ENCODE measurements at places on chromosomes 2 and 18.

GRCh38 chr2:28583899-28584553 lies 88.2 kb downstream of the PLB1 start:
- peak; percentile 84 for DNase-seq

DNA sequence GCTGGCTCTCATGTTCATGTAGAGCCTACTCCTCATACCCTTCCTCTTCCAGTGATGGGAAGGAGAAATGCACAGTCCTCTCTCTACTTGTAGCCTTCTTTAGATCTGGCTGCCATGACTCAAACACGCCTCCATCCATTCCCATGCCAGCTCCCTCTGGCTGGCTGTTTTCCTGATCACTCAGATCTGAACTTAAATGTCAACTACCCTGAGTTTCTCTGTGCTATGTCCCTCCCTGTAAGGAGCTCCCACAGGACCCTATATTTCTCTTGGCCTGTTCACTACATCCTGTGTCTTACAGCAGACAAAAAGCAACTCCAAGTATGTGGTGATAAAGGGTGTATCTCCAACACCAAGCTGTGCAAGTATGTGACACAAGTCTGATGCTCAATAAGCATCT lies 152.4 kb downstream of the TCF4 start:
- no peak for DNase-seq

GRCh38 chr2:218816561-218817011 lies 15.0 kb downstream of the PRKAG3 start:
- no peak for DNase-seq

DNA sequence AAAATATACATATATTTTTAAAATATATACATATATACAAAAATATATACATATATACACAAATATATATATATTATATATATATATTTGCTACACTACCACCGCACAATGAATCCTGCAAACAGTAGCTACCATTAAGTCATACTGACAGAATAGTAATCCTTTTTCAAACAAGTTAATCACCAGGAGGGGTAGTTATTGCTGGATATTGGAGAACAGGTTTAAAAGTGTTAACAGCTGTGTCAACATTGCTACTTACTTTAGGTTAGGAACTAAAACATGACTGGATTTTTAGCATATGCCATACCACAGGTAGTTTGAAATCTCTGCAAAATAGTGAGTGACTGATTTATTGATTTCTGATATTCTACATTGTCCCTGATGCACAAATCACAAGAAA lies 529.1 kb upstream of the CDH7 start:
- no peak for DNase-seq

- DNase-seq: no peak
Observed at GRCh38 chr2:36733215-36733614, 36.7 kb downstream of the VIT start.

DNA sequence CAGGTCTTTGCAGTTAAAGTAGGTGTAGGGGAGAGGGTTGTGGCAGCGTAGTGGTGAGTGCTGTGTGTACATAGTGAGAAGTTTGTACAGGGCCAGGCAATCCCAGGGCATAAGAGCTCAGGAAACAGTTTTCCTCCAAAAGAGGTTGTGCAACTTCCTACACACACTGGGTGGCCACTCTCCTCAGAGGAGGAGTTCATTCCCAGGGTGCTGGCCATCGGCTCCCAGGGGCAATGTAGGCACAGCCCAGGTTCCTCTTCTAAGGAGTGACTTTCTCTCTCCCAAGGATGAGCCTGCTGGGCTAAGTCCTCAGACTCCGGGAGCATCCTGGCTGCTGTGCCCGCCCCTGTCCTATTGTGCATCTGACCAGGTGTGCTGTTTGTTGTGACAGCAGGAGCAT lies 3.0 kb downstream of the ACOXL start:
- DNase-seq: no peak

GRCh38 chr18:50135903-50136302 lies 59.0 kb downstream of the MYO5B start:
- no peak for DNase-seq

GRCh38 chr2:170917219-170917913 lies 11.7 kb upstream of the GORASP2 start:
- no peak for DNase-seq

GRCh38 chr2:23776021-23776420 lies 150.9 kb downstream of the ATAD2B start:
- DNase-seq: no peak

DNA sequence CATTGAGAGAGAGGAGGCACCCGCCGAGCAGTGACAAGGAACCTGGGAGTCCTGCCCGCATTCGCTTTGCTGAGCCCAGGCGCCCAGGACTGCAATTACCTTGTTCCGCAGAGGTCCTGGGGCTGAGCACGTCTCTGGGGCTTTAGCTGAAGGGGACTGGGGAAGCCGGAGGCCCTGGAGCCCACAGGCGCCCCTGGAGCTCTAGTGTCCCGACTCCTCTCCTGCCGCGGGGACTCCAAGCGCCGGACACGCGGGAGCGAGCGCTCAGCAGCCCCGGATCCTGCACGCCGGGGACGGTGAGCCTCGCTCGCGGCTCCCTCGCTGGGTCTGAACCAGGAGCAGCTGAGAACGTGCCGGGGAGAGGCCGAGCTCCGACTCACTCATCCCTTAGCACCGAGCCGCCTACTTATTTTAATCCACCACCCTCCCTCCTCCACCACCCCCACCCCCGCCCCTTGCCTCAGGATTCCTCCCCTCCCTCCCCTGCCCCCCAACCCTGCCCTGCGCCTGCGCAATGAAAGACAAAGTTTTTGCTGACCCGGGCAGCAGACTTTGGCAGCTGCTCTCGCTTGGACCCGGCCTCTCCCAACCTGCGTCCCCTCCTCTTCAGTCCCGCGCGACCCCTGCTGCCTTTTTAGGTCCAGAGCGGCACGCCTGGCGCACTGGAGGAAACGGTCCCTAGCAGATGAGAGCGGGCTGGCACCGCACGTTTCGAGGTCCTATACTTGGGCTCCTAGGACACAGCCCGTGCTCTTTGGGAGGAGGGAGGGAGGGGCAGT lies at the start of gene OSR1:
Gene OSR1, minus strand, starts transcription at position 382 of the 779 bp plus-strand sequence. CDS start 4,818 bp downstream, outside the sequence.
- no peak for DNase-seq

DNA sequence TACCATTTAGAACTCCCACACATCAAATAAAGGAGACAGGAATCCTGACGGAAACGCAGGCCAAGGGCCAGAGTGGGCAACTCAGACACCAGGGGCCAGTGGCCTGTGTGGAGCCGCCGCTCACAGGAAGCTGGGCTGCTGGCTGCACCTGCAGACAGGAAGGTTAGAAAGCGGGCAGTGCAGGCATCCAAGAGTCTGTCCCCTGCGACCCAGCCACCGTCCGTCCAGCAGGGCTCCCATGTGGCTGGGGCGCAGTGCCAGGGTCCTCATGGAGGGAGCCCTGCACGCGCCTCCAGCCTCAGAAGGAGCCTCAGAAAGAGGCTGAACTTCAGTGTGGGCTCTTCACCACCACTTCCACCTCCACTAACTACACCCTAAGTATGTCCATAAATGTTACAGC lies 2.5 kb upstream of the ANO7 start:
- DNase-seq: no peak

DNA sequence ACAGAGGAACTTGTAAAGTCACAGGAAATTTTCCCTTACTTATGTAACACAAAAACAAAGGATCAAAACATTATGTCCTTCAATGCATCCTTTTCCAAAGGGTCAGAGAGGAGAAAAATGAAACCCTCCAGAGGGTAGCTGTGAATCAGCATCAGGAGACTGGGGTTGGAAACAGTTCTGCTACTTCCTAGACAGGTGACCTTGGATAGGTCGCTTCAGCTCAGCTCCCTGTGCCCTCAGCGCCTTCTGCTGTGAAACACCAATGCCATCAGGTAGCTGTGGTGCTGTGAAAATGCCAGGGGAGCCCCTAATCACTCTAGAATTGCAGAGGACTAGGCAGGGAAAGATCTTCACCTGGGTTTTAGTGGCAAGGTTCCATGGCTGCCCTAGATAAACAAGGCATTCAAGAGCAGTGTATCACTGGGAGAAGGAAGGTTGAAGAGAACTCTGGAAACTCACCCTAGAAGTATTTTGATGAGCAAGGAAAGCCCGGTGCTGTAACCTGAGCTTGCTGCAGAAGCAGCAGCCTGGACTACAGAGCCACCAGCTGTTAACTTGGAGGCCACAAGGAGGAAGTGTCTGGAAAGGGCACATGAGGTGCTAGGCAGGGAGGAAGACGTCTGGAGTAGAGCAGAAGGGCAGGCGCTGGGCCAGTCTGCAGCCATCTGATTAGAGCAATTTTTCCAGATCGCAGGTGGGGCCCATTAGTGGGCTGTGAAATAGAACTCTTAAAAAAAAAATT lies 100.7 kb upstream of the MCFD2 start:
- DNase-seq: no peak

GRCh38 chr2:232697807-232698110 lies 628 bp downstream of the GIGYF2 start:
- DNase-seq: peak; percentile 46

DNA sequence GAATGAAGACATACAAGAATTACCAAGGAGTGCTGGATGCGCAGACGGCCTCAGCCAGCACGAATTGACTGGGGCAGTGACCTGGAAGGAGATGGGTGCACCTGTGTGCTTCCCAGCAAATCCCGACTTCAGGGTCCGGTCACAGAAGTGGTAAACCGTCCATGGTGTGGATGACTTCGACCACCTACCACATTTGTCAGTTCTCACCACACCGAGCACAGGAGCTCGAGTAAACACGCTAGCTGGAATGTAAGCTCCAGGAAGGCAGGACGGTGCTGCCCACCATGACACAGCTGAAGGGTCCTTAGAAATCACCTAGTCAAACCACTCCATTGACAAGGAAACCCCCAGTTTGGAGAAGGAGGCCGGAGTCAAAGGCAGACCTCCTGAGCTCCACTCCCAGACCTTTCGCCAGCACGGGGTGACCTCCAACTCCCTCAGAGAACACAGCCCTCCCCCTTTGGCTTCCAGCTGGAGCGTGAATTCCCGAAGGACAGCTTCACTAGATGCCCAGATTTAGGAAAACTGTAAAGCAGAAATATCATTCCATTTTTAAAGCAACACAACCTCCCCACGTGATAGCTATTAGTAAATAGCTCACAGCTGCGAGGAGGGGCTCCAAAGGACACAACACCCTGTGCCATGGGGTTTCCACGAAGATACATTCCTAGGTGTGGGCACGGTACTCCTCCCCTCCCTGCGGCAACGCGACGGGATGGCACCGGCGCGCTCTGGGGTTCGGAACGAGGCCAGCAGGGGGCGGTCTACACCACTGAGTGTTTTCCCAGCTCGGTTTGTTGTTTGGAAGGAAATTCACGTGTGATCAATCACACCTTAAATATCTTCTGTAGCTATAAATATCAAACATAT lies 34.1 kb upstream of the GNAL start:
- peak; percentile 84 for DNase-seq

DNA sequence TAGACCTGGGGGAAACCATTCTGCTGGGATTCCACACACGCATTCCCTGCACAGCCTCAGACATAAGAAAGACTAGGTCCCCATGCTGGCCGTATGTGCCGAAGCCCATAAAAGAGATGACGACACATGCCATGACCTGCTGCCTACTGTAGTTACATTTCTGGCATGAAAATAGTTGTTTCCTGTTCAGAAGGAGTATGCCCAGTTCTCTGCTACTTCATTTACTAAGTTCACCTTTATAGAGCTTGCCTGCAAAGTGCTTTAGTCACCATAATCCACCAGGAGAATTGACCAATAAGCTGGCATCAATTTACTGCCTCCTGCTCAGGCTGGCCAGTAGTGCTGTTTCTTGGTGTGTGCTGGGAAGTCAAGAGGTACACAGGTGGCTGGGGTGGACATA lies 150.2 kb upstream of the ALPP start:
- no peak for DNase-seq

GRCh38 chr18:9410515-9410914 lies 64.8 kb upstream of the RALBP1 start:
- no peak for DNase-seq

DNA sequence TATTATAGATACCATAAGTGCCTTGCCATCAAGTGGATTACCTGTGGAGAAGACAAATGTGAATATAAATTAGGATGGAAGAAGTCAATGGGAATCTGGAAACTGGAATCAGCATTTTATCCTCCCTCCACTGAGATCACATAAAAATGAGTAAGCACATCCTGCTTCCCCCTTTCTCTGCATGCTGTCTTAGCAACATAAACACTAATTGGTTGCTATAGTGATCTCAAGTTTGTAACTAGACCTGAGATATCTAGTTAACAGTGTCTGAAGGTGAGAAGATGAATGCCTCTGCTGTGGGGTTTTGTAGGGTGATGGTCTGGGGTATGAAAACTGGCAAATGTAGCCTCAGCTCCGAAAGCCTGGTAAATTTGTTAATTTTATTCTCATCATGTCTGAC lies 1357.5 kb upstream of the CELF4 start:
- DNase-seq: no peak

Measured in stimulated activated CD8-positive, alpha-beta memory T cell treated with anti-CD3 and anti-CD28 coated beads, Interleukin-4, amount 100 ng/mL, for 48 hours (primary cell).